ENCODE measurements at places on chromosomes 5 and 9. TPM values are rescaled to one million over a fixed set of nuclear protein-coding genes. Genes with fewer than 3 reads are reported as not detected.

The EXOSC2 gene
- total RNA-seq = 23.8 TPM

The MEIKIN gene
- not detected for total RNA-seq

The PCDHA5 gene
- not detected for total RNA-seq

The SLC2A8 gene
- 18.6 TPM for total RNA-seq

The OR1N1 gene
- not detected for total RNA-seq

The TMEM215 gene
- not detected for total RNA-seq

The SH3RF2 gene
- total RNA-seq = 8.1 TPM

All from renal cortical epithelial cell (primary cell).